Amygdala (tissue), 56 donors: ENCODE measurements at places on chromosomes 5 and 9.

- peak; percentile 57 for DNase-seq
These were observed 34.5 kb downstream of the TSTD2 start for GRCh38 chr9:97598461-97599288.

GRCh38 chr5:117302949-117303348 lies 728.3 kb upstream of the SEMA6A start:
- no peak for DNase-seq

DNA sequence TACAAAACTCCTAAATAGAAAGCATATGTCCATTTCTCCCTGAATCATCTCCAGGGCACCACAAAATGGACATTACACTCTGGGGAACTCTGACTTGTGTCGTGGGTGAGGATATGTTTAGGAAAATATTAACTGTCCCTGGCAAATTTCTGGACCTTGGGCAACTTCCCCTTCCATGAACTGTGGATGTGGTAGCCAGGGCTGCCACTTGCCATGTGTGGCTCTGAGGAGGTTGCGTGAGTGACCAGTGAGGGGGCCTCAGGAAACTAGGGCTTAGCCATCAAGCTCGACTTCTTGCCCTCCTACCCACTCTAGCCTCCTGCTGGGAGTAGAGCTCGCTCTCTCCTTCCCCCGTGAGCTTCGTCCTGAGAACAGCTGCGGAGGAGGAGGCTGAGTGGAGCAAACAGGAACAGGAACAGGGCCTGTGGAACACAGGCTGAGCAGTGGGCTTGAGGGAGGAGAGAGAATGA lies 13.8 kb upstream of the STC2 start:
- DNase-seq: no peak

GRCh38 chr5:59212596-59212995 lies 629.7 kb downstream of the RAB3C start:
- no peak for DNase-seq

DNA sequence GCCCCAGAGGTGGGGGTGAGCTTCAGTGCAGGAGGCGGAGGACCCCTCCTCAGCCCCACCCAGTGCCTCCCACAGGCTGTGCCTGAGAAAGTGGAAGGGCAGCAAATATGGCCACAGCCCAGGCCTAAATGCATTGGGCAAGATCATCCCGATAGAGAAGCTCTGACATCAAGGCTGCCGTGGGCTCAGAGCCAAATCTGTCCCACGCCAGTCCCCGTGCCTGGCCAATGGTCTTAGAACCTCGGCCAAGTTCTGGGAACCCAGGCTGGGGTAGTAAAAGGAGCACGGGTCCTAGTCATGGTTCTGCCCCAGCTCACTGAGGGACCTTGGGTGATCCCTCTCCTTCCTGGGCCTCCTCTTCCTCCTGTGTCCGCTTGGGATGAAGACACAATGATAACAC lies 27.7 kb upstream of the TNIP1 start:
- DNase-seq: no peak

DNA sequence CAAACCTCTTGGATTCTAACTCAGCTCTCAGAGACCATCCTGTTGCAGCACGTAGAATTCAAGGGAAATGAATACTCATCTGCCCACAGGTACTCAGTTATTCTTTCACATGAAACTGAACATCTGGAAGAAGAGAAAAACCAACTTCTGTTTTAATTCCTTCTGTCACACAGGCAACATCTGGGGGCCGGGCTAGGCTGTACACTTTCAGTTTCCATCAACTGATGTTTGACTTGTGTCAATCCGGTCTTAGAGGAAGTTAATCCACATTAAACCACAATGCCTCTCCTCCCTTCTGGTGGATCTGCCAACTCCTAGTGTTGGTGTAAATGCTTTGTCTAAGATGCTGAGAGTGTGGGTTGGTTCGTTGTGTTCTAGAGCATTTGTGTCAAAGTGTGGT lies 17.6 kb downstream of the DMRT3 start:
- DNase-seq: no peak

DNA sequence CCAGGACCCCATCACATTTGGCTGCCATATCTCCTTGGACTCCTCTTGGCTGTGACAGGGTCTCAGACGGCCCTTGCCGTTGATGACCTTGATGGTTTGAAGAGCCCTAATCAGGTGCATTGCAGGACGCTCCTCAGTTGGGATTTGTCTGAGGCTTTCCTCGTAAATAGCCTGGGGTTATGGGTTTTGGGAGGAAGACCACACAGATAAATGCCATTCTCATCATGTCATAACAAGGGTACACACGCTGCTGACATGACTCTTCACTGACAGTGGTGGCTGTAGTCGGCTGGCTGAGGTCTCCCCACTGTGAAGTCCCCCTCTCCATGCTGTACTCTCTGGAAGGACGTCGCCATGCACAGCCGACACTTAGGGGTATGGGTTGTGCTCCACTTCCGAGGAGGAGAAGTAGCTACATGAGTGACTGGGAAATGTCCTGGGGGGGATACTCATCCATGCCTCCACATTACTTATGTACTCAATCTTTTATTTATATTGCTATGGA lies 42.9 kb upstream of the SPTLC1 start:
- no peak for DNase-seq

GRCh38 chr5:180138214-180138975 lies 66.8 kb upstream of the RNF130 start:
- DNase-seq: no peak

DNA sequence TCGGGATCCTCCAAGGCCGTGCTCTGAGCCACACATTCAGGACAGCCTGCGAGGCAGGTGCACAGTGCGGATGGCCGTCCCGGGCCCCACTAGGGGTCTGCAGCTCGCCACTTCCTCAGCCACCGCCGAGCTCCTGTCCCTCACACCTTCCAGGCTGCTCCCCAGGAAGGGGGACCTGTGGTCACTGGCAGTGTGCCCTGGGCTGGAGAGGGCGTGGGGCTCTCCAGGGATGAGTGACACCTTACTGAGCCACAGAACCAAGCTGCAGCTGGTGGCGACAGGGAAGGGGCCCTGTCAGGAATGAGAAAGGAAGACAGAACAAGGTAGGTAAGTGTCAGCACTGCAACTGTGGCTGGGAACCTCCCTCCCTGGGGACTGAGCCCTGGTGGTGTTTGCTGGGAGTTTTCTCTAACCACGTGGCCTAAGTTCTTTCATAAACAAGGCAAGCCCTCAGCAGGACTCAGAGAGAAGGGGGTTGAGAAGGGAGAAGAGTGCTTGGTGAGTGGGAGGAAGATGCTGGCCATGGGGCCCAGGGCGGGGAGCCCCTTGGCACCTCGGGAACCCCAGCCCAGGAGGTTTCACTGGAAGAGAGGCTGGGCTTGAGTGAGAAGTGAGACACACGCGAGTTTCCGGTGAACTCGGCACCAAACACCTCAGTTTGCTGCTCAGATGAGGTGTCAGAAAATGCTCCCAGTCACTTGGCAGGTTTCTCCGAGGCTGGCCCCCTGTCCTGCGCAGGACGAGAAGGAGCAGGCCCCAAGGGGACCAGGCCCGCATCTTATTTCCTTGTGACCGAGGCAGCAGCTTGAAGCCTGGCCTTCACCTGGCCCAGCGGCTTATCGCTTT lies 5.2 kb downstream of the IL13 start:
- DNase-seq: no peak
